Epithelial cell of esophagus (primary cell): ENCODE measurements at places on chromosomes 3 and 15.

DNA sequence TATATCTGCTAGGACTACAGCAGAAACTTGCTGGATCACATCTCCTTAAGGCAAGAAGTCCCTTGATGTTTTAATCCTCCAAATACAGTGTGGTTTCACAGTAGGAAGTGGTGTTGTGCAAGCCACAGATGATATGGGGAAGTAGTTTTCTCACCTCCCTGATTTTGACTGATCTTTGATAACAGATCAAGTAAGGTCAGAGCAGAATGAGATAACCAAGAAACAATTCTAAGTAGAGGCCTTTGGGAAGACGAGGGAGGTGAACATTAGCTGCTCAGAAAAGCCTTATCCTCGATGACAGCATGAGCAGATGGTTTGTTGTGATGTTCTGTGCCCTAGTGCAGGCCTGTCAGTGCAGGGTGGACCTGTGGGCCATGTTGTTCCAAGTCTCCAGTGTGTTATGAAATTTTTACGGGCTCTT is 61.3 kb downstream of the RIOX2 start:
- DNase-seq, result peak; percentile 31

DNA sequence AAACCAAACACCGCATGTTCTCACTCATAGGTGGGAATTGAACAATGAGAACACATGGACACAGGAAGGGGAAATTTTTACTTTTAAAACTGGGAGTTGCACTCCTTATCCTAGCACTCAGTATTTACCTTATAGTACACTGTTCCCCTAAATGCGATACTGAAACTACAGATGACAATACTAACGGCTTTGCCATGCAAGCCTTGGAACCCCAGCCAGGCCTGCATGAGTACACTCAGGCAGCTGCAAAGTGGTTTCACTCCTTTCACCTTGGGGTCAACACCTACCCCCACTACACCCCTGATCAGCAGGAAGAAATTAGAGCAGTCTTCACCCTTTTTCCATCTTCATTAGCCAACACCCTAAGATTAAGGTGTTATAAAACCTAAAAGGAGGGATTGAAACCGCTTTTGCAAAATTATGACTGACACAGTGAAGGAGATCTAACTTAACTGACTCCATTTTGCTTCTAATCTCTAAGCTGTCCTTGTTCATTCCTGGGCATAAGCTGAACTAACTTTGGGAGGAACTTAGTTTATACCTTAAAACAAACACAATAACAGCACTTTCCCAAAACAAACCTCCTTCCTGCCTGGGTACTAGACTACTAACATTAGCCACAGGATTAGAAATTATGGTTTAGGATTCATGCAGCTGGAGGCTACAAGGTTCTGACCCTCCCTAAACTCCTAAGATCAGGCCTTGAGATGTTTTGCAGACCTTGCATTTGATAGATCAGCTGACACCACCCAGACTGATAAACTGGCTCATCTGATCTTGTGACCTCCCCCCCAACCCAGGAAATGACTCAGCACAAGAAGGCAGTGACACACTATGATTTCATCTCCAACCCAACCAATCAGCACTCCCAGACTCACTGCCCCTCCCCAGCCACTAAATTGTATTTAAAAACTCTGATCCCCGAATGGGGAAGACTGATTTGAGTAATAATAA is 452.1 kb upstream of the PPP2R3A start:
- peak; percentile 65 for DNase-seq

- peak; percentile 50 for DNase-seq
Observed at GRCh38 chr3:57757642-57758297, 1.7 kb downstream of the SLMAP start.

DNA sequence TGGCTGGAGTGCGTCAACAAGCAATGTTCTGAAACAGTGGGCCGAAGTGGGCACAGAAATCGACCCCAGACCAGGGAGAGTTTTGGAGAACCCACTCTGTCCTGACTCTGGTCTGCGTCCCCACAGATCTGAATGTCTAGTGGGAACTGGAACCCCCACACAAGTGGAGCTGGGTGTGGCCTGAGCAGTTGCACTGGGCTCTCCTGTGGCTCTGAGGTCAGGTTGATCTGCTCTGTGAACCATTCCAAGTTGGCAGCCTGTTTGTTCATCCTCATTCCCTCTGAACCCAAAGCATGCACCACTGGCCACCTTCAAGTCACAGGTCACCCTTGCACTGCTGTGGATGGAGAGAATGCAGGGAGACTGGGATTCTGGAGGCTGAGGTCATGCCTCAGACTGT is 60.5 kb downstream of the STARD5 start:
- DNase-seq, result no peak

DNA sequence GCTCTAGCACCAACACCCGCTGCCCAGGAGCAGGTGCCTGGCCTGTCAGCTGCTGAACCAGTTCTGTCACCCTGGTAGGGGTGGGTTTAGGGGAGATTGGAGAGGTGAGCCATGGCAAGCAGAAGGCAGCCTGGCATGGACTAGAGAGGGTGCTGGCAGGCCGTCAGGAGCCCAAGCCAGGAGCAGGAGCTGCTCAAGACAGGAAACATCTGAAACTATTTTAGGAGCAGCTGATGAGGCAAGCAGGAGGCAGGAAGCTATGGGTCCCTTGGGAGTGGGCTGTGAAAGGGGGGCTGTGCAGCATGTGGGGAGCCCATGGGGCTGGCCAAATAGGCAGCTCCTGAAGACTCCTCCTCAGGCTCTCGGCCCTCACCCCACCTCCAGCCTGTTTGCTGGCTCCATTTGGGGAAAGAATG is 2.3 kb downstream of the INKA1 start:
- peak; percentile 52 for DNase-seq

DNA sequence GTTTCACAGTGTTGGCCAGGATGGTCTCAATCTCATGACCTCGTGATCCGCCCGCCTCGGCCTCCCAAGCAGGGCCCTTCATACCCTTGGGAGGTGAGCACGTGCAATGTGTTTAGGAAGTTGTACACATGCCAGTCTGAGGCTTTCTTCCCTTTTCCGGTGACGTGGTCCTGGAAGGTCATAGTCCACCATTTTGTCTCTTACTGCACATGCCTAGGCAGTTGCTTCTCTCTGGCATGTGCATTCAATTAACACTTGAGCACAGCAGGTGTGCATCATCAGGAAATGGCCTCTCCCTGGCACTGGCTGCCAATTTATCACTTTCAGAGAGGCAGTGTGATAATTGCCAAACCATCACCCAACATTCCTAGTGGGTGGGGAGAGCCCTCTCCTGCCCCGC is 21.7 kb upstream of the SELENOK start:
- no peak for DNase-seq

DNA sequence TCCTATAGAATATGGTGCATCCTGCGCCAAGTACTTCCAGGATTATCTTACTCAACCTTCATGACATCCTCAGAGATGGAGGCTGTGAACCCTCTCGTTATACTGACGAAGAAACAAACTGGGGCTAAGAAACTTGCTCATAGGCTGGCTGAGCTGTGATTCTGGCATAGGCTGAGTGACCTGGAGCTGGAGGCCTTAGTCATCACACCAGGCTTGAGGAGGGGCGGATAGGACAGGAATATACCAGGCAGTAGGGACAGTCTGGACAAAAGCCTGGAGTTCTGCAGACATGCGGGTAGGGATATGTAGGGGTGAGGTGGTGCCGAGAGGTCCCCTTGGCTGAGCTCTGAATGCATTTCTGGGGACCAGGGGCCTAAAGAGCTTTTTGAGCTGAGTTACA is 18.1 kb downstream of the HEMK1 start:
- no peak for DNase-seq

- DNase-seq, result peak; percentile 48
Observed at GRCh38 chr3:31077826-31078225, 183.4 kb upstream of the GADL1 start.

DNA sequence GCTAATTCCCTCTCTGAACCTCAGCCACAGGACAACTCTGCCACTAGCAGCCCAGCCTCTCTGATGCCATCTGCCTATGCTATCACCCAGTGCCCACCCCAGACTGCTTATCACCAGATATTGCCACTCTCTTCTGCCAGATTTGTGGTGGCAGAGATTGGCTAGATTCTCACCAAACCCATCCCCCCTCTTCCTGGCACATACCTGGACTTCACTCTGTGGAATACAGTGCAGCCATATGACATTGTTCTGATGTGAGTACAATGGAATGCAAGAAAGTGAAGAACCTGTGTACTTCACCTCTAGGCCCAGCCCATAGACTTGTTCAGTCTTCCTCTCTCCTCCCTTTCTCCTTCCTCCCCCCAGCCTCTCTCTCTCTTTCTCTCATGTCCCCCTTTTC is 46.9 kb upstream of the NTRK3 start:
- peak; percentile 2 for DNase-seq

GRCh38 chr3:120171134-120171873 is 77.1 kb upstream of the GSK3B start:
- DNase-seq, result no peak

DNA sequence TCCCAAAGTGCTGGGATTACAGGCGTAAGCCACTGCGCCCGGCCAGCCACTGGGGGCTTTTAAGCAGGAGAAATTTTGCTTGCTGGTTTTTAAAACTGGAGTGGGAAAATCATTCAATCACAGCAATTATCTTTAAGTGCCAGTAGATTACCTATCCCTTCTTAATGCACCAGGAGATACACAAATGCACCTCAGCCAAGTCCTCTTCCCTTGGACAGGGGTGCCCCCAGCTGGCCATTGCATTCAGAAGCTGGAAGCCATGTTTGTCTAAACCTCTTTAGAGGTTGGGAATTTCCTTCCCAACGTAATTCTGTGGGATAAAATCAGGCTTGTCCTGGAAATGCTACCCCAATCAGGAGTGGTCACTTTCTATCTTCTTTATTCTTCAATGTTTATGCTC is 26.6 kb downstream of the MIX23 start:
- DNase-seq, result peak; percentile 74

- DNase-seq, result no peak
Observed at GRCh38 chr3:127015282-127016042, 32.5 kb downstream of the PLXNA1 start.

- DNase-seq, result no peak
Observed at GRCh38 chr3:55218577-55218976, 268.5 kb downstream of the WNT5A start.
